ENCODE measurements at places on chromosomes 1 and 21. TPM values are rescaled to one million over a fixed set of nuclear protein-coding genes. Genes with fewer than 3 reads are reported as not detected.

FAM163A gene
- total RNA-seq, result not detected

PROK1 gene
- total RNA-seq, result not detected

ERICH3 gene
- not detected for total RNA-seq

MROH7 gene
- total RNA-seq, result 0.11 TPM

All from uterine smooth muscle cell (primary cell).